ENCODE measurements at places on chromosomes 7 and 10. TPM values are rescaled to one million over a fixed set of nuclear protein-coding genes. Genes with fewer than 3 reads are reported as not detected.

- no peak for DNase-seq
These were observed 12.5 kb downstream of the PSAP start for GRCh38 chr10:71838264-71839211.

CFAP46 gene
- total RNA-seq, result not detected

CTNNA3 gene
- 1.1 TPM for total RNA-seq

DNA sequence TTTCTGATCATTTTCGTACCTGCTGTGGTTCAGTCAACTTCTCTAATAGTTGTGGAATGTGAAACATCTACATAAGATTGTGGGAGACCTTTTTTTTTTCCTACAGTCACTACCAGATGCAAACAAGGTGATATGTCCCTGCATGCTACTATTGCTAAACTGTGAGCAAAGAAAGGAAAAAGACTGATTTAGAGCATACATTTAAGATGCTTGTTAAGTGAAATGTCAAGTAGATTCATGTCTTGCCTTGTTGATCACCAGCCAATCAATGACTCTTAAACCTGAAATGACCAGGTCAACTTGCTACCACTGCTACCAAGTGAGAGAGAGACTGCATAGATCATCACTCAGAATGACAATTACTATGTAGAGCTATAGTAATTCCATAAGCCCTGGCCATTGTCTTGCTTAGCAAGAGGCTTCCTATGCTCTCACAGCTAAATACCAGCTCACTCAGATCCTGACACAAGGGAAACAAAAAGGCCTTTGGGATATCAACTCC is 84.3 kb upstream of the SKAP2 start:
- DNase-seq, result no peak

GRCh38 chr10:22427101-22427500 is 81.8 kb downstream of the SPAG6 start:
- no peak for DNase-seq

DNA sequence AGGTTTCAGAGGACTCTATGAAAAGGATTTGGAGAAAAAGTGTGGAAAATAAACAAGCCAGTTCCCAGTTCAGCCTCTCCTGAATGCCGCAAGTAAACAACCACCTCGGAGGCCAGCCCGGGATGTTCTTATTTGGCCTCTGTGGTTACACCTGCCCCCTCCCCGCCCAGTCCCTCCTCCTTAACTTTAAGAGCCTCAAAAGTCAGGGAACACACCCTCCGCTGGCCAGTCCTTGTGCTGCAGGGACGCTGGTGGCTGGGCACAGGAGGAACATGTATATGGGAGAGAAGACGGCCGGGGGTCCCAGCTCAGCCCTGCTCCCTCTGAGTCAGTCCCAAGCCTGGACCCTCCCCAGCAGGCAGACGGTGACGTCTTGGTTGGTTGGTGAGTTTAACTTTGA is 6.1 kb downstream of the CHST3 start:
- peak; percentile 50 for DNase-seq

CCDC3 gene
- 1.4 TPM for total RNA-seq

ABCA13 gene
- 1.7 TPM for total RNA-seq

HKDC1 gene
- total RNA-seq, result 19.0 TPM

DNA sequence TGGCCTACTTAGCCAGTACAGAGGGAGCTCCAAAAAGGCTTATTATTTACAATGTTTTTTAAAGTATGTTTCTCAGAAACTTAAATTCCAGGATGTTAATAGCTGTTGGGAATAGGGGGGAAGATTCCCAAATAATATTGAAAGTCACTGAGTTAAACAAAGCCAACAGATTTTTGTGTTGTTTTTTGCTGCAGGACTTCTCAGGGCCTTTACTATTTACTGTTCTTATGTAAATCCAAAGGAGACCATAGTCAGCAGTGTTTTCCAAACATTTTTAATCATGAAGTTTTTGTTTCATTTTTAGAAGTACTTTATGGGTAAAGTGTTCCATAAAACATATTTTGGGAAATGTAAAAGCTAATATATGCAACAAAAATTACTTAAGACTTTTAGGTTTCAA is 100.4 kb upstream of the GSDME start:
- DNase-seq, result no peak

DNA sequence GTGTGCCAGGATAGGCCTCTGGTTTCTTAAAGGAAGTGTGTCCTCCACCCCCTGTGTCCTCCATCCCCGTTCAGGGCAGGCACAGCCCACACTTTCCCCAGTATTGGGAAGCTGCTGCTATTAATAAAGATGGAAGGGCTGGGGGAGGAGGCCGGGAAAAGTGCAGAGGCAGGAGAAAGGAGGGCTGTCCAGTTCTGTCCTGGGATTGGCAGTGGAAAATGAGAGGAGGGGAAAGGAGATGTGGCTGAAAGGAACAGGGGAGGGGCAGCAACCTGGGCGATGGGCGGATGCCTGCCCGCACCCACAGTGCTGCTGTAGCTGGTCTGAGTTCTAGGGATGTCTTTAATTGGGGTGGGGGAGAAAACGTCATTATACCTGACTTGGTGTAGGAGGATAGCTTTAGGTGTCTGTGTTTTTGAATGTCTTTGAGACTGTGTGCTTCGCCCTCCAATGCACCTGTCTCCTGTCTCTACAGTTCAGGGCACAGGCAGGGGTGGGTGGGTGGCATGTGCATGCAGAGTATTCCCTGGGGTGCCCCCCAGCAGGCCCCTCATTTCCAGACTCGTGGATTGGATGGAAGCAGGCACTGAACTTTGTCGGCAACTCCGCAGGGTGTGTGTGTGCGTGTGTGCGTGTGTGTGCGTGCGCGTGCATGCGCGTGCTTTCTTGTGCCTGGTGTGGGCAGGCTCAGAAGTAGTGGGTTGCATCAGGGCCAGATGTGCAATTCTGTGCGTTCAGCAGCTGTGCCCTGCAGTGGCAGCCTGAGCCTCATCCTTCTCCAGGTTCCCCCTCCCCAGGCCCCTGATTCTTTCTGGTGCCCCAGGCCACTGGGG is 2.5 kb downstream of the TRIM8 start:
- peak; percentile 63 for DNase-seq

DNA sequence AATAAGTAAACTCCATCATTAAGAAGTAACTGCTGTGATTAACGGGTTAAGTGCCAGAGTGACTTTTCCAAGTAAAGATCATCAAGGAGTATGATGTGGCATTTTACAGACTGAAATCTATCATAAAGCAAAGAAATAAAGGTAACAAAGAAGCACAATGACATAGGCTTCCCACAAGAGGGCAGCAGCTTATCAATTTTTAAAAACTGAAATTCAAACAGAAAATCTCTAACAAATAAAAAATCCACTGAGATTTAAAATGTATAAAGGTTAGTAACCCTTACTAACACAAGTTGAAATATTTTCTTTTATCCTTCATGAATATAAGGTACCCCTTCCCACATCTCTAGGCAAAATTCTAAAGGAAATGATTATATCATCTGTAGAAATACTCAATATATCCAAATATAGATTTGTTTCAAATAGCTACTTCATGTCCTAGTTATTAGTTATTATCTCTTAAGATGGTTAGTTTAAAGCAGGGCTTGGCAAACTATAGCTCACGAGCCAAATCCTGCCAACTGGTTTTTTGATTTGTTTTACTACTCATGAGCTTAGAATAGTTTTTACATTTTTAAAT is 29.2 kb downstream of the FAM3C start:
- DNase-seq, result no peak

GRCh38 chr10:117399341-117400196 is 24.3 kb upstream of the PDZD8 start:
- no peak for DNase-seq

DNA sequence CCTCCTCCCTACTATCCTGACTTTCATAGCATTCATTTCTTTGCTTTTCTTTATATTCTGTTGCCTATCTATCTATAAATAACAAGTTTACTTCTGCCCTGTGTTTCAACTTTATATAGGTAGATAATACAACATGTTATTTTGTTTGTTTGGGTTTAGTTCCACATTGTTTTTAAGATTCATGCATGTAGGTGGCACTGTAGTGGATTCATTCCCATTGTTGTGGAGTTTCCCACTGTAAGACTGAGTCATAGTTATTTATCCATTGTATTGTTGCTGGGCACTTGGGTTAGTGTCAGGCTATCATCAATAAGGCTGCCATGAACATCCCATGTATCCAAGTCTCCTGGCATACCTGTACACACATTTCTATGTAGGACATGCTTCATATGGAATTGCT is 127.7 kb downstream of the ARHGAP22 start:
- DNase-seq, result no peak
